ENCODE measurements at places on chromosomes 11 and 22. TPM values are rescaled to one million over a fixed set of nuclear protein-coding genes. Genes with fewer than 3 reads are reported as not detected.

ANKK1 gene
- polyA plus RNA-seq: 0.50 TPM

DNA sequence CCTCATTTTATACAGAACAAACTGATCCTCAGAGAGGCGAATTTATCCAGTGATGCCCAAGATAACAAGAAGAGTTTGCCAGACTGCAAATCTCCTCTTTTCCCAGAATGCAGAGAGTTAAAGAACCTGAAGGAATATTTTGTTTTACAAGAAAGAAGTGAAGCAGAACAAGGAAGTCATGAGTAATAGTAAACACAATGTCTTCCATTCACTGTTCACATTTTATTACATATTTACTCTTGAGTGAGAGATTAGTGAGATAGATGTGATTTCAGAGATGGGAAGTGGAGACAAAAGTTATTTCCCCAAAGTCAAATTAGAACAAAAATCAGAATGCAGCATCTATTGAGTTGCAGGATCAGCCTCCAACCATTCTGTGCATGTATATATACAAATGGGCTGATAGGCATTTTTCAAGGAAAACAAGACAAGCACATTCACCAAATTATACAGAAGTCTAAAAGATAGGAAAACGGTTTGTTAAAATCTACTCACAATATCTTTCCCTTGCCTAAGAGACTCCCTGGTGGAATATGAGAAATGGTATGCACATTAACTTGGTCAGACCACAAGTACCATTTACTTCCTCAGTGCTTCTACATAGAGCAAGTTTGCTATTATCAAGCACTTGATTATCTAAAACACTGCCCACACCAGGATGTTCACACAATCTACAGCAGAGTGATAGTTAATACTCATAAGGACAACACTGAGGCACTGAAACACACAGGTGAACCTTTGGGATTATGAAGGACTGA lies 12.0 kb downstream of the GUCY1A2 start:
- no peak for DNase-seq

MMP13 gene
- not detected for polyA plus RNA-seq

CD248 gene
- 54.0 TPM for polyA plus RNA-seq

DNA sequence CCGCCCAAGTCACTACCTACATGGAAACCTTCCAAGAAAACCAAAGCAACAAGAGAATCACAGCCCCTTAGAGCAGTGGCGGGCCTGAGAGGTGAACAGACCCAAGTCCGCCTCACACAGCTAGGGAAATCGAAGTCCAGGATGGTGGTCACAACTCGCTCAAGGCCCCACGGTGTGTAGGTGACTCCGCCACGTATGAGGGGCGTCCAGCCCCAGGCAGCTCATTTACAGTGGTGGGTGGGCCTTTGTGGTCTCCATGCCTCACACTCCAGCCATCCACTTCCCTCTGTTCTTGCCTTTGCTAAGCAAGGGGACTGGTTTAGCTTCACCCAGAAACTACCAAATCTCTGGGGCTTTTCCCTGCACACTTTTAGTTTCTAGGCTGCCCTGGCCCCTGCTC lies 9.7 kb upstream of the TCF20 start:
- no peak for DNase-seq

PLAAT2 gene
- polyA plus RNA-seq: 0.22 TPM

- no peak for DNase-seq
Measured at GRCh38 chr11:58596621-58597020, 17.8 kb downstream of the ZFP91 start.

GRCh38 chr22:40703174-40703573 lies 23.9 kb downstream of the MCHR1 start:
- no peak for DNase-seq

DNA sequence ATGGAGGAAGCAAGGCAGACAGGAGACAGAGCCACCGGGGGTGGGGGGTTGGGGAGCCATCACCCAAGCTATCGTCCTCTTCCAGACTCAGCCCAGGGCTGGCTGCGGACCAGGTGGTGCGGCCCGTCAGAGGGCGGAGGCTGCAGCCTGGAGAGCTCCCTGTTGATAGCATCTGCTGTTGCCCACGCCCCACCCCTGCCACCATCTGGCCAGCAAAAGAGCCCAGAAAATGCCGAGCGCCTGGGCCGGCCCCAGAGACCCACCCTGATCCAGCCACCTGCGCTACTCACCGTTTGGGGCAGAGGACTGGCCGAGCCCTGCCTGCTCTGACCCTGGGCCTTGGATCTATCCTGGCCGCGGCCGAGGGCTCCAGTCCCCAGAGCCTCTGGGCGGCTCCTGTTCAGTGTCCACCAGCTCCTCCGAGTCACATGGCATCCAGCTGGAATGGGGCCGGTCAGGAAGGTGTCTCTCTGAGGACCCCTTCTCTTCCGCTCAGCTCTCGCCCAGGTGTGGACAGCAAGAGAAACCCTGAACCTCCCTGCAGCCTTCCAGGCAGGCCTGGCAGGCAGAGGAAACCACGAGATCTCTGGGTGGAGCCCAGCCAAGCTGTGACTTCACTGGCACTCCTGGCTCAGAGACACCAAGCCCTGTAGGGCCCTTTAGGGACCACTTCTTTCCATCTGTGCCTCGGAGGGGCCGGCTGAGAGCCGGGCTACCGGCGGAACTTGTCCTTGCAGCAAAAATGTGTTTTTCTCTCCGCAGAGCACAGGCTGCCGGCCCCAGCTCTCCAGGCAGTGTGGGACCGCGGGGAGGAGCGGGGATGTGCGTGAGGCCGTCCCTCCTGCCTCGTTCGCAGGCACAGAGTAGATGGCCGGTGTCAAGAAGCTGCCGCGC lies at the start of gene MRGPRE:
Gene MRGPRE (minus strand): TSS at position 567 of the 894 bp plus-strand sequence. CDS start 3,618 bp downstream, outside the sequence.
- no peak for DNase-seq

CASP12 gene
- 0.54 TPM for polyA plus RNA-seq

DNA sequence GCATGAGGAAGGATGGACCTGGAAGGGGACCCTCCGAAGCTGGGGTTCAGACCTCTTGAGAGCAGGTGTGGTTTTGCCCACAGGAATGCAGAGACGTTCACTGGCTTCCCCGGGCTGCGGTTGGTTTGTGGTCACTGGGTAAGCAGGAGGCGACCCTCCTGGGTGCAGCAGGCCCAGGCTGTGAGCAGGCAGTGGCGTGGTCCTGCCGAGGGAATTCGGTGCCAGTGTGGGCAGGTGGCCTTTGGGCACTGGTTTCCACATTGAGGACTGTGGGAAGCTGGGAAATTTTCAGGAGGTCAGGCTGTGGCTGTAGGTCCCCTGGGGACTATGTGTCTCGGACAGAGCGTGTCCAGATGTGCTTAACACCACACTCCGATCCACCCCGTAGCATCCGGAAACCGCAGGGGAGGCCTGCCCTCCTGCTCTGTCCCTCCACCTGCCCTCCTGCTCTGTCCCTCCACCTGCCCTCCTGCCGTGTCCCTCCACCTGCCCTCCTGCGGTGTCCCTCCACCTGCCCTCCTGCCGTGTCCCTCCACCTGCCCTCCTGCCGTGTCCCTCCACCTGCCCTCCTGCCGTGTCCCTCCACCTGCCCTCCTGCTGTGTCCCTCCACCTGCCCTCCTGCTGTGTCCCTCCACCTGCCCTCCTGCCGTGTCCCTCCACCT lies 27.5 kb downstream of the TPCN2 start:
- no peak for DNase-seq

- no peak for DNase-seq
Measured at GRCh38 chr11:90318651-90319050, 95.8 kb upstream of the CHORDC1 start.

SCGB1C1 gene
- polyA plus RNA-seq: not detected

DNA sequence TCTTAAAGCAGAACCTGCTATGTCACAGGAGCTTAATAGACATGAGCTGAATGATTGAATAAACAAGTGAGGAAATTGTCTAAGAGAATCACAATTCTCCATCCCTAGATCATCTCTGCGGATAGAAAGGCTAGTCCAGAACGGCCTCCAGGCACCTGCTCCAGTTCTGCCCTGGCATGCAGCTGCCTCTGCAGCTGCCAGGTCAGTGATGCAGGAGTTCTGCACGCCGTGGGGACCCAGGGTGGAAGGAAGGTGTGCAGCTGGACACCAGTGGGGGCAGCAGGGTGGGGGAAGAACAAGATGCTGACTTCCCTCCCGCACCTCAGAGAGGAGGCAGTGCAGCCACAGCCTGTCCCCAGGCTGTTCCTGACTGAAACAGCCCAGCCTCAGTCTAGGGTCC lies 192.1 kb upstream of the NCAM1 start:
- no peak for DNase-seq

BEST1 gene
- 4.3 TPM for polyA plus RNA-seq

- DNase-seq: no peak
Measured at GRCh38 chr11:74710281-74710938, 20.8 kb downstream of the CHRDL2 start.

DNA sequence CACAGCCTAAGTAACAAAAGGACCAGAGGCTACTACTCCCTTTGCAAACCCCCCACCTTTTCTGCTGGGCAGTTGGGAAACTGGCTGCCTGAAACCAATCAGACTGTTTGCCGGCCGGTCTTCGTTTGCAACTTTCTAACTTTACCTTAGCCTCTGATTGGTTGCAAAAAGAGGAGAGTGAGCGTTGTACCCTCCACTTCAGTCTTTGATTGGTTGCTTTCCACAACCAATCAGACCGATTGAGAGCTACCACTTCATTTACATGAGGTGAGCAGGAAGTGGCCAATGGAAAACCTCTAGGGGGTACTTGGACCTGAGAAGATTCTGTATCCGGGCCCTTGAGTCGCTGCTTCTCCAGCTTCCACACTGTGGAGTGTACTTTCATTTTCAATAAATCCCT lies 18.8 kb upstream of the CLNS1A start:
- DNase-seq: no peak

DNA sequence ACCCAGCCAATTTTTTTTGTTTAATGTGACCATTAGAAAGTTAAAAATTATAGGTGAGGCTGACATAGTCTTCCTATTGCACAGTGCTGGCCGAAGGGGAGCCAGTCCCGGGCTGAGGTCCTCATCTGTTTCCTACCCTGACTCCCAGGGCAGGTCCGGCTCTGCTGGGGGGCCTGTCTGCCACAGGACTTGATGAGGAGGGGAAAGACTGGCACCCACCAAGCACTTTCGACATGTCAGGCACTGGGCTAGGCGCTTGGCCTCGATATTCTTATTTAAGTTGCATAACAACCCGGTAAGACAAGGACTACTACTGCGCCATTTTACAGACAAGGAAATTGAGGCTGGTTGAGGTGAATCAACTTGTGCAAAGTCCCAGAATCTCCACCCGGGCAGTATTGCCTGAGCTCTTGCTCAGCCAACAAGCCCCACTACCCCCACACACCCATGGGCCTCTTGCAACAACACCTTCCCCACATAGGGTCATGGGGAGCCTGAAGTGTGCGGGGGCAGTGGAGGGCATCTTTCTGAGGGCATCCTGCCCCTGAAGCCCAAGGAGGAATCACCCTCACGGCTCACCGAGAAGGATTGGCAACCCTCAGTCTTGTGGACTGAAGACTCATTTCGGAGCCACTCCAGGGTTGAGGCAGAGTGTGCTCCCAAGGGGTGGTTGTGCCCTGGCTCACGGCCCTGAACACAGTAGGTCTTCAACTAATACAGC lies 62.7 kb upstream of the LINC01488 start:
- no peak for DNase-seq

KDELR3 gene
- 11.1 TPM for polyA plus RNA-seq

POLR3H gene
- polyA plus RNA-seq: 28.7 TPM

ZP1 gene
- polyA plus RNA-seq: not detected

DNA sequence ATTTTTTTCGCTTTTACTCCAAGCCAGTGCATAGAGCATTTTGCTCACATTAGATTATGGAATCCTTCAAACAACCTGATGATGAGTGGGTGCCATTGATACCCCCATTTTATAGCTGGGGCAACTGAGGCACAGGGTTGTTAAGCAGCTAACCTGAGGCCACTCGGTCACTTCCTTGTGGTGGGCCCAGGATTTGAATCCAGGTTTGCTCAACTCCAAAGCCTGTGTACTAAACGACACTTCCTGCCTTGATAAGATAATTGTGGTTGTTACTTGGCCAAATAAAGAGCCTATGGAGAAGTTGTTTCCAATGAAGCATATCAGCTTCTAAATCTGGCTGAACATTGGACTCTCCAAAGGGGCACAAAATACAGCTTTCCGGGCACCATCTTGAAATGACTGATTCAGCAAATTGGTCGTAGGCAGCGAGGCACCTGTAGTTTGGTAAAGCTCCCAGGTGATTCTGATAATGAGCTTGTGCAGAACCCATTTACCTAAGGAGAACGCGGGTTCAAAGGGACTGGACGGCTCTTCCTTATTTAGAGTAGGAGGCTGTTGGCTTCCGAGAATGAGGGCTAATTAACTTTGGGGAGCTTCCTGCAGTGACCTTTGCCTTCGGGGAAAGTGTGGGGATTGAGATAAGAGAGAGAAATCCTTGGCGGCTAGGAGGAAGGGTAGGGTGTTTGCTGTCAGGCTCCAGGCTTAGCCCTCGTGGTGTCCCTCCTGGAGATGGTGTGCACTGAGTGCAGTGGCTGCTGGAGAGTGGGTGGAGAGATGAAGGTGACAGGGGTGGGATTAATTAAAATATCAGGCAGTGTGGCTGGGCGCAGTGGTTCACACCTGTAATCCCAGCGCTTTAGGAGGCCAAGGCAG lies 17.5 kb upstream of the EHF start:
- no peak for DNase-seq

GRCh38 chr22:37419969-37420685 lies 7.2 kb downstream of the ELFN2 start:
- DNase-seq: no peak

DNA sequence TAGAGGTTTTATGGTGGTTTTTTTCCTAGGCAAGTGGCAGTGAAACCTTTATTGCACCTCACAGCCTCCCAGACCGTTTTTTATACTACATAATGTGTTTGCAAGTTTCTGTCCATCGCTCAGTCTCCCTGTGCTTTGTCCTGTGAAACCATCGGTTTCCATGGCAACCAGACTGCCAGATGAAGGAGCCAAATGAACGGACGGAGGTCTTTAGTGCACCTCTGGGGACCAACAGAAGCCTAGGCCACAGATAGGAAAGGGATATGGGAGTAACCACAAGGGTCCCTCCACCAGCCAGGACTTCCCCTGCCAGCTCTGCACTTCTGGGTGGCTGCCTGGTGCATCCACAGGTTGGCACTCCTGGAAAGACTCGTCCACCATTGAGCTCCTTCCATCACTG lies 165.0 kb downstream of the CHST1 start:
- no peak for DNase-seq

DNA sequence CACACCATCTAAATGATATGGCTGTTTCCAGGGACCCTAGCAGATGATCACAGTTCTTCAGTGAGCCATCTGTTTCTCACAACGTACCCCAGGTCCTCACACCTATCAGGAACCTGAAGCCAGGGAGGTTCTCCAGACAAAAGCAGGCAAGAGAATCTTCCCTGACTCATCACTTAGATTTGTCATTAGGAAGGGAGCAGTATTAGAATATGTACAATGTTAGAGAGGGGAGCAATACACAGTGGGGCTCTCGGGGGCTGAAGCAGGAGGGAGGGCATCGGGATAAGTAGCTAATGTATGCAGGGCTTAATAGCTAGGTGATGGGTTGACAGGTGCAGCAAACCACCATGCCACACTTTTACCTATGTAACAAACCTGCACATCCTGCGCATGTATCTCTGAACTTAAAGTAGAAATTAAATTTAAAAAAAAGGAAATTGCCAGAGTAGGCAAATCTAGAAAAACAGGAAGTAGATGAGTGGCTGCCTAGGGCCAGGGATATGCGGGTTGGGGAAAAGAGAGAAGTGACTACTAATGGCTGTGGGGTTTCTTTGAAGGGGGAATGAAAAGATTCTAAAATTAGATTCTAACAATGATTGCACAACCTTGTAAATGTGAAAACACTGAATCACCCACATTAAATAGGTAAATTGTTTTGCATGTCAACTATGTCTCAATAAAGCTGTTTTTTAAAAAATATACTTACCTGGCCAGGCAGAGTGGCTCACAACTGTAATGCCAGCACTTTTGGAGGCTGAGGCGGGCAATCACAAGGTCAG lies 14.4 kb downstream of the C22orf42 start:
- DNase-seq: no peak

- DNase-seq: no peak
Measured at GRCh38 chr11:77147668-77148321, 19.7 kb downstream of the MYO7A start.

ZNF280B gene
- polyA plus RNA-seq: 4.5 TPM

All from right renal cortex interstitium (tissue), 3 donors.